Body of pancreas (tissue), 4 donors: ENCODE measurements at places on chromosomes 12 and 14.

DNA sequence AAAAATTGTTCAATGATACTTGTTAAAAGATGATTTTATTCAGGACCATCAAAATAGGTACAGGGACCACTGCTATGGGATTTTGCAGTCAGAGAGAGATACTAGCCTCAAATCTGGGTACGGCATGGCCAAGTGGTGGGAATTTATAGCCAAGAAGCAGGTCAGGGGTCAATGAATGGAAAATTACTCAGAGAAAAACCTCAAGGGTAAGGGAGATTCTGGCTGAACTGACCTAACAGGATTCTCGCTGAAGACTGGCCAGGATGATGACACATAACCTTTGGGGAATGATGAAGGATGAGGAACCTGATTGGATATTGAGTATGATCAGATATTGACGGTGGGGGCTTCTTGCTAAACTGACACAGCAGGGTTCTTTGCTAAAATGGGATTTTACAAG lies 32.7 kb downstream of the DEPDC4 start:
- DNase-seq = no peak

DNA sequence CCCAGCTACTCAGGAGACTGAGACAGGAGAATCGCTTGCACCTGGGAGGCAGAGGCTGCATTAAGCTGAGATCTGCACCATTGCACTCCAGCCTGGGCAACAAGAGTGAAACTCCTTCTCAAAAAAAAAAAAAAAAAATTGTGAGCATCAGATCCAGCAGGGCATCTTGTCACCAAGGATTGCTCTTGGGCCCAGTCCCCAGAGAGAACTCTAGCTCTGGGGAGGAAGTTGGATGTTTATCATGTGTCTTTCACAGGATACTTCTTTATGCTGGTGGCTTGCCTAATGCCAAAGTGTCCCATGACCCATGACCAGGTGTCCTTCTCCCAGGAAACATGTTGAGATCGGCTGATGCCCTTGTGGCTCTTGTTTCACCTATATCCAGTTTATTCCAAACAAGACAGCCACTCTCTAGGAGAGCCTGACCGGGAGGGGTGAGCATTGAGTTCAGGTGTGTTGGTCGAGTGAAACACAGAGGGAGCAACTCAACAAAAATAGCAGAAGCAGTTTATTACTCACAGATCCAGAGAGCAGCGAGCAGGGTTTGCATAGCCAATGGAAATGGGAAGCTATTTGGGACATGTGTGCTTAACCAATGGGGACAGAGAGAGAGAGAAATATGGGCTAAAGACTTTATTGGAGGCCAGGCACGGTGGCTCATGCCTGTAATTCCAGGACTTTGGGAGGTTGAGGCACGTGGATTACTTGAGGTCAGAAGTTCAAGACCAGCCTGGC lies 6.6 kb upstream of the TCHP start:
- no peak for DNase-seq

- DNase-seq = no peak
Measured at GRCh38 chr14:92615451-92615850, 101.9 kb downstream of the RIN3 start.

DNA sequence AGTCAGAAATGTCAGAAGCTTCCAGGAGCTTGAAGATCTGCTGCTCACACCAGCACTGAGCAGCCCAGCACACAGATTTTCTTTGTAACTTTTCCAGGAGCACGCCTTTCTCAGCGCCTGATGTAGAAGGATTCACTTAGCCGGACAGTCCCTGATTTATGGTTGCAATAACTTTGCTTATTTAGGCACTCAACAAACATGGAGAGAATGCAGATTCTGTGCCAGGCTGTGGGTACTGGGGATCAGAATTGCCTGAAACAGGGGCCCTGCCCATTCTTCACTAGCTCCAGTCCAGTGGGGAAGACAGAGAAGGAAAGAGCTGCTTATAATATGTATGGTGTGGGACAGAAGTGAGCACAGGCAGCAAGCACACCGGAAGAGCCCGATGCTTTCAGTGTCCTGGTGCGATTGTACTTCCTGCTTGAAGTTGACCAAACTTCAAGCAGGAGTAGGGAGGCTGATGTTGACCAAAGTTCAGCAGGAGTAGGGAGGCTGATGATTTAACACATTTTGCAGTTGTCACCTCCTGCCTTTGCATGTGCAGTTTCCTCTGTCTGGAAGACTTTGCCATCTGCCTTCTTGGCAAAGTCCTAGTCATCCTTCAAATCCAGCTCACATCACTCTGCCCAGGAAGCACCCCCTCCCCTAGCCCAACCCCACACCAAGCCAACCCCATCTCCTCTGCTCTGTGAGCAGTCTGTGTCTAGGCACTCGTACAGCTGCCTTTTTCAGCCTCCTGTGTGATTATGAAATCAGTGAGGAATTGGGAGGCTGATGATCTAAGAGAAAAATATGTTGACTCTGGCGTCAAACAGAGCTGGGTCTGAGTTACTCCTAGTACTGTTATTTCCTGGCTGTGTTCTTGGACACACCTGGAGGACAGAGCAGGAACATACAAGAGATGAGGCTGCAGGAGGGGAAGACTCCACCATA lies 12.0 kb upstream of the PRIMA1 start:
- DNase-seq = no peak

DNA sequence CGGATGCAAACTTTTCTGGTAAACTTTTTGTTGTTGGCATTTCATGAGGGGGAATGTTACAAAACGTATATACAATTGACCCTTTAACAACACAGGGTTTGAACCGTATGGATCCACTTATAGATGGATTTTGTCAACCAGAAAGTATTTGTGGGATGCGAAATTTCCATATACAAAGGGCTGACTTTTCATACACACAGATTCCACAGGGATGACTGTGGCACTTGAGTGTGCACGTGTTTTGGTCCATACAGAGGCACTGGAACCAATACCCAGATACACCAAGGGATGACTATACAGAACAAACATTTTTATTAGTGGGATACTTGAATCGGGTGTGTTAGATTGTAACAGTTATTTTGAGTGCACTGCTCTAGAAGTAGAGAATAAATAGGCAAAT lies 29.8 kb upstream of the CCT2 start:
- no peak for DNase-seq

DNA sequence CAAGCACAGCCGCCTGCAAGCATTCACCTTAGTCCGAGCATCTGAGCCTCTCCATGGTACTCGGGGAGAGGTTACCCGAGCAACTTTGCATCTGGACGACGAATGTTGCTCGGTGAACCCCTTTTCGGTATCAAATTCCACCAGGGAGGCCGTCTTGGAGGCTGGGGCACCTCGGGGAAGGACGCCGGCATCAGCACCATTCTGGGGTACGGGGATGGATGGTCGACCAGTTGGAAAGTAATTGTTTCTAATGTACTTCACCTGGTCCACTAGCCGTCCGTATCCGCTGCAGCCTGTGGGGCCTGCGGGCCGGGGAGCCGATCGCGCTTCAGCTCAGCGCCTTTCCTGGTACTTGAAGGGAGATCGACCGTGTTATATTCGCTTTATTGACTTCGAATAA lies 161.7 kb upstream of the RTL1 start:
- DNase-seq = no peak

DNA sequence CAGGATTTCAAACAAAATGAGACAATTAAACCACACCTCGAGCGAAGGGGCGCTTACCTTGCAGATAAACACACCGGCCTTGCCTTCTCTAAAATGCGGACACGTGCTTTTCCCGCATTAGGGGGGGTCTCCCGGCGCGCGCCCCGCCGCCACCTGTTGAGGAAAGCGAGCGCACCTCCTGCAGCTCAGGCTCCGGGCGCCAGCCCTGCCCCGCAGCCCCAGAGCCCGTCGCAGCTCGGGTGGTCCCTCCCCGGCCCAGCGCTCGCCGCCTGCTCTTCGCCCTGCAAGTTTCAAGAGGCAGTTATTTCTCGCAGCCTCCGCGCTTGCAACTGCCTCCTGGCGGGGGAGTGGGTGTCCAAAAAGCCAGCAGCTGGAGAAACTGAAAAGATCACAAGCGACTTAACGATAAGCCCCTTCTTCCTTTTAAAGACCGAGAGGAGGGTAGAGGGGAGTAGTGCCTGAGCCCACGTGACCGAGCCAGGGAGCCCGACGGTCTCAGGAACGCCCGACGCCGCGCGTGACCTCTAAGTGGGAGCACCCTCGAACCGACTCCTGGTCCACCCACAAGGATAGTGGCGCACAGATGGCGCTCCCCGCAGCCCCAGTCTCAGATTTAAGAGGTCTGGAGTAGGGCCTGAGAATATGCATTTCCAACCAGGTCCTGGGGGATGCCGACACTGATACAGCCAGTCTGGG lies at the start of gene ESR2:
Gene ESR2, minus strand, starts transcription at position 396 of the 696 bp plus-strand sequence. CDS start 11,386 bp downstream, outside the sequence.
- peak; percentile 45 for DNase-seq

- DNase-seq = no peak
Measured at GRCh38 chr14:38285962-38286361, 30.1 kb upstream of the CLEC14A start.

GRCh38 chr12:34396006-34396860 lies 373.9 kb downstream of the ALG10 start:
- DNase-seq = peak; percentile 1

- no peak for DNase-seq
Measured at GRCh38 chr14:86087377-86087776, 557.4 kb downstream of the FLRT2 start.

- no peak for DNase-seq
Measured at GRCh38 chr12:114954511-114955055, 270.6 kb upstream of the TBX3 start.

GRCh38 chr12:83801972-83802371 lies 1110.6 kb downstream of the SLC6A15 start:
- no peak for DNase-seq

DNA sequence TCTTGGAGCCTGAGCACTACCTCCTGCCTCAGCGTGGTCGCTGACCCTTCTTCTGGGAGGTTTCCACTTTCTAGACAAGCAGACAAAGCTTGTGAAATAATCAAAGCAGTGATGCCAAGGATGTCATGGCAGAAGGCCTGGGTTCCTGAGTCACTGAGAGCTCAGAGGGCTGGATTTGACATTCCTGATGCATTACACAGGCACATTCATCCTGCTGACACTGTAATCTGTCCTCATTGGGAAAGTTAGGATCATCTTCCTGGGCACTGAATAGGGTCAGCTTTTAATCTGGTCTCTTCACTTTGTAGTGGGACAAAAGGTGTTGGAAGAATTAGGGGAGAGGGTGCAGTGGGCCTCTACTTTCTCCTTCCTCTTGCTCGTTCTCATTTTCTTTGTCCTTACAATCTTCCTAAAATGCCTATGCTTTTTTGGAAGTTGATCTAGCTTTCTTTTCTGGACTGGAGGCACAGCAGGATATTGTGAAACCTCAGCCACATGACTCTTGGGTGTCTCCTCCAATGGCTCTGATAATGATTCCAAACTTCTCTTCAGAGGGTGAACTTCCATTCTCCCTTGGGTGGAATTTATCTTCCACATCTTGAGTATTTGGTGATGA lies 29.6 kb downstream of the EEA1 start:
- DNase-seq = peak; percentile 37

GRCh38 chr14:82067221-82067875 lies 533.7 kb upstream of the SEL1L start:
- DNase-seq = no peak

GRCh38 chr12:13218641-13219040 lies 22.1 kb downstream of the EMP1 start:
- no peak for DNase-seq
